Fibroblast of lung (primary cell): ENCODE measurements at places on chromosomes 1 and 21.

DNA sequence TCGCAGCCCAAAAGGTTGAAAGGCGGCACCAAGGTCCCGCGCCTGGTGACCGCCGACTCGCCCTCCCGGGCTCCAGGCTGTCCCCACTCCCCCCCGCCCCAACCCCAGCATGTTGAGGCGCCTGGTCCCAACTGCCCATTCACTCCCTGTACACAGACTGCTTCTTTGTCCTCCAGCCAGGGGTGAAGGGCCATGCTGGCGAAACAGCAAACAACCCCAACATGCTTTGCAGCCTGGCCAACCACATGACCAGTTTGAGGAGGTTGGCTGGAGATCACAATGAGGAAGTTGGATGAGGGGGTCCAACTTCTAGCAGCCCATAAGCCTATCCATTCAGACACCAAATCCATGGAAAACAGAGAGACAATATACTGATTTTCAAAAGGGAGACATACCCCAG, 13.5 kb downstream of the PDE9A start:
- no peak for DNase-seq

DNA sequence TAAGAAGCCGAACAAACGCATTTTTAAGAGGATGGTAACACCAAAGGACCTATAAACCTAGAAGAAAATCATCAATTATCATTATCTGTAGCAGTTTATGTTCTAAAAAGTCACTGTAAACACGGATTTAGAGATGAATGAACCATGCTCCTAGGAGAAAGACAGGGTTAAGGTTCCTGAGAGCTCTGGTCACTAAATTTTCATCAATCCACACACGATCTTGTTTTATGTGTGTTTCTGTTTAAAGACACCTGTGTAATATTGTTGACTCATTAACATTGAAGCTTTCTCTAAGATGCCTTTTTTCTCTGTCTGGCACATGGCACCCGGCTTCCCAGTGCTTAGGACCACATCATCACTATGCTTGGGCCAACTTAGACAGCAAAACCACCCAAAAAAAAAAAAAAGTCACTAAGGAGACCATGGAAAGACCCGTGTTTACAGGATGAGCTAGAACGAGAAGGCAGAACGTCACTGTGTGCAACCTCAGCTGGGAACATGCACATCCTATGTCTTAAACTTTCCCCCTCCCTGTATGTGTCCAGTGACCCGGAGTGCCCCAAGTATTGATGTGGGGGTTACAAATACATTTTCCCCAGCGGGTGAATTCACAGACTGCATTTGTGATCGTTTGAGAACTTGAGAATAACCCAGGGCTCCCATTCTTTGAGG, 55.8 kb upstream of the PDE9A start:
- DNase-seq: no peak

GRCh38 chr1:248786156-248786555, 30.6 kb upstream of the LYPD8 start:
- no peak for DNase-seq

GRCh38 chr1:220966881-220967611, 87.8 kb downstream of the HLX start:
- DNase-seq: peak; percentile 27
